ENCODE measurements at places on chromosomes 6 and 20.
A peak's percentile ranks its signal among the peaks of the same experiment; 100 is the strongest.

- DNase-seq, result no peak
Observed at GRCh38 chr20:12966468-12967085, 42.2 kb upstream of the SPTLC3 start.

GRCh38 chr6:93801101-93801847 lies 381.9 kb upstream of the EPHA7 start:
- no peak for DNase-seq

DNA sequence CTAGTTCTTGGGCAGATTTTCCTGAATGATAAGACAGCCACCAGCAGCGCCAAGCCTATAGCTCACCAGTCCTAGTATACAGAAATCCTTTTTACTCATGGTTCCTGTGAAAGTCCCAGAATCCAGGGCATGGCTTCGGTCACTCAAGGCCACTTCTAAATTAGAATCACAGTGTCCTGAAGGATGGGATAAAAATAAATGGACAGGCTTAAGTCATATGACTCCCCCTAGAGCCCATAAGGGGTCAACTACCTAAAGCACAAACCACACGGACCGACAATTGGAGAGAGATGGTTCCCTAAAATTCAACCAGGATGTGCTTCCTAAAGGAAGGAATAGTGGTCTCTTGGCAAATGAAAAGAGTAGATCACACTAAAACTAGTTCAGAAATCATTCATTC lies 404.1 kb upstream of the PLCB4 start:
- no peak for DNase-seq

DNA sequence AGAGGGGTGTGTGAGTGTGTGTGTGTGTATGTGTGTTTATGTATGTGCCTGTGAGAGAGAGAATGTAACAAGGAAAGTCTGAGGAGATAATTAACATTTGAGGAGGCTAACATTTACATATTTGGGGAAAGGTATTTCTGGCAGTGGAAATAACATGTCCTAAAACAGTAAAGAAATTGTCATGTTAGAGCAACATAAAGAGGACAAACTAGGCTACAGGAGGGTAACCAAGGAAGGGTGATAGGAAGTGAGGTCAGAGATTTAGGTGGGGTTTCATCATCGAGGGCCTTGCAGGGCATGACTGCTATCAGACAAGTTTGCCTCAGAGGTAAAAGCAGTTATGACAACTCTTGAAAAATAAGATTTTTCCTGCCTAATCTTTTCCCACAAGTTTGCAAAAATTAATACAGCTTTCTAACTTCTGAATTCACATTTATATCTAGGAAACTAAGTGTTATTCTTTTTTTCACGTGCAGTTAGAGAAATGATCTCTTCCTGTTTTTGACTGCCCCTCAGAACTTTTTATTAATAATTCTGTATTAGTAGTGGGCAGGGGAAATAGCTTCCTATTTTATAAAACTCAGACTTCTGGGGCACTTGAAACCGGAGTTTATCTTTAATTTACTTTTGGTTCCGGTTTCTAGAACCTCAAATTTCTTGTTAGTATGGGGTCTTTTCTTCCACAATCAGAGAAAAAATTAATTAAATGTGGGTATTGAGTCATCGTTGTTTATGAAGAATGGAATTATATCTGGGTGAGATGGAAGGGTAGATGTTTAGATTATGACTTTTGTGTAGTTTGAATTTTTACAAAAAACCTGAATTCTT lies 30.5 kb upstream of the RHAG start:
- no peak for DNase-seq

GRCh38 chr6:119856136-119856535 lies 506.6 kb upstream of the MAN1A1 start:
- DNase-seq, result no peak

DNA sequence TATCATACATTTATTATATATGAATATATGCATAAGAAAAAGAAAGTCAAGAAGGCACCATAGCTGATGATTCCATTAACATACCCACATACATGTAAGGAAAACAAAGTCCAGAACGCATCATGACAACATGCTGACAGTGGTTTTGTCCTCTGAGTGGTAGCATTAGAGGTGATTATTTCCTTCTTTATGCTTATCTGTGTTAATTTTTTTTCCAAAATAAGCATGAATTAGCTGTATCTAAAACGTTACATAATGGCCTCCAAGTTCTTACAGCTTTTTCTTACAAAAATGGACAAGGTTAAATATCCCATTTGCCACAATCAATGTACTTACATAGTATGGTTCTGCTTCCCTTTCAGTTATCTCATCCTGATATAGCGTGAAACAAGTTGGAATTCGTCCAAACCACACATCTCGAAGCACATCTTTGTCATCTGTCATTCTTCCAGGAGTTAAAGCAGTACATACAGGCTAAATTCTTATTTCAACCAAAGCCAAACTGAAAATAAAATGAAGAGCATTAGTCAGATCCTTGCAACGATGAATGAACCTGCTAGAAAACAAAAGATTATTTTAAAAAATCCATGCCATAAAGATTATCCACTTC lies 9.7 kb downstream of the ATG5 start:
- no peak for DNase-seq

GRCh38 chr6:134358320-134358719 lies 40.4 kb upstream of the SGK1 start:
- no peak for DNase-seq

DNA sequence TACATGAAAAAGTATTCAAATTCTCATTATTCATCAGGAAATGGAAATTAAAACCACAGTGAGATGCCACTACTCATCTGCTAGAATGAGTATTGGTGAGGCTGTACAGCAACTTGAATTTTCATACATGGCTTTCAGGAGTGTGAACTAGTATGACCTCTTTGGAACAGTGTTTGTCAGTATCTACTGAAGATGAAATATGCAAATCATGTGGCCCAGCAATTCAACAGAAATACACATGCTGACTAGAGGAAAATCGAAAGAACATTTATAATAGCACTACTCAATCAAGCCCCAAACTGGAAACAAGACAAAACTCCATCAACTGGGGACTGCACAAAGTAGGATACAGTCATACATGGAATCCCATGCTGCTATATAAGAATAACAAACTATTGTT lies 102.2 kb downstream of the DCDC2 start:
- DNase-seq, result no peak

- no peak for DNase-seq
Observed at GRCh38 chr20:24702501-24703283, 233.3 kb downstream of the SYNDIG1 start.

GRCh38 chr6:113953346-113953745 lies 17.6 kb downstream of the HDAC2 start:
- DNase-seq, result no peak

- DNase-seq, result peak; percentile 39
Observed at GRCh38 chr6:87909849-87910248, 137.8 kb upstream of the SPACA1 start.

GRCh38 chr6:121382467-121383121 lies 48.3 kb upstream of the TBC1D32 start:
- no peak for DNase-seq

DNA sequence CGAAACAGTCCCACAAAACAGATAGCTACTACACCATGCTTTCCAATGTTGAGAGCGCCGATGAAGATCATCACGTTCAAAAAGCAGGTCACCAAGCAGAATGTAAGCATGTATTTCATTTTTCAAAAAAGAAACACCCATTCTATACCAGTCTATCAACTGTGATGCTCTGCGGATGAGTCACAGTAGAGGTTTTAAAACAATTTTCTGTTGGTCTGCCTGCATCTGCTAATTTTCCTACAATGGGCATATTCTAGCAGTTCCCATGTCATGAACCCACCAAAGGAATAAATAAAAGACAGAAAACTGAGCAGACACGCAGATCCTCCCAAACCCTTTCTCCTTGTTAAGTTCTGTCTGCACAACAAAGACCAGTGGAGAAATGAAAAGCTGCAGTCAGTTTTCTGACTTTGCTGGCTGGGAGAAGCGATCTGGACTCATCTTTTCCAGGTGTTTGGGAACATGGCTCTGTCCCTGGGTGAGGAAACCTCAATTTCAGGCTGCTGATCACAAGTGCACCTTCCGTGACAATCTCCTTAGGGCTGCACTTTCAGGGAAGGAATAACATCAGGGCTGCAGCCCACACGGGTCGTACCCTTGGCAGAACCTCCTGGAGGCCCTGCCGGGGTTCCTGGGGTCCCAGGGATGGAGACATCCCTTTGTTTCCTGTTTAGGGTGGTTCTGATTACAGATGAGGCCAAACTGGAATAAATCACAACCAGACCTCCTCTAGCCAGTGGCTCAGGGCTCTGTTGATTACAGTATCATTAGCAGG lies 200.1 kb downstream of the BMP7 start:
- DNase-seq, result no peak

DNA sequence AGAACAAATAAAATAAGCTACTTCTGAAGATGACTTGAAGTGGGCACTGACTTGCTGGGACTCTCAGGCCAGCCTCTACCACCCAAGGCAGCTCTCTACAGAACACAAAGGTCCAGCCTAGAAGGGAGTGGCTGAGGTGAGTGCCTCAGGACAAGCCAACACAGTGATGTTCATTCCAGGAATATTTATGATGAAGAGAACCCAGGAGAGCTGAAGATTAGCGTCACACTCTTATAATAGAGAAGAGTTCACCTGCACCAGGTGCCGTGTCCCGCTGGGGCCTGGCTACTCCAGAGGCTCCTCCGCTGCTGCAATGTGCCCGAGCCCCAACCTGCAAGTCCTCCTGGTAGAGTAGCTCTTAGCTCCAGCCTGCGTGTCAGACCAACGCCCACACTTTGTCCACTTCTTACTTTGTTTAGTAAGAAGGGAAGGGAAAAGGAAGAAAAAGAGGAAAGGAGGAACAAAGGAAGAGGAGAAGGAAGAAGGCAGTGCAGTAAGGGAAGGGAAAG lies 182.4 kb upstream of the QKI start:
- no peak for DNase-seq

DNA sequence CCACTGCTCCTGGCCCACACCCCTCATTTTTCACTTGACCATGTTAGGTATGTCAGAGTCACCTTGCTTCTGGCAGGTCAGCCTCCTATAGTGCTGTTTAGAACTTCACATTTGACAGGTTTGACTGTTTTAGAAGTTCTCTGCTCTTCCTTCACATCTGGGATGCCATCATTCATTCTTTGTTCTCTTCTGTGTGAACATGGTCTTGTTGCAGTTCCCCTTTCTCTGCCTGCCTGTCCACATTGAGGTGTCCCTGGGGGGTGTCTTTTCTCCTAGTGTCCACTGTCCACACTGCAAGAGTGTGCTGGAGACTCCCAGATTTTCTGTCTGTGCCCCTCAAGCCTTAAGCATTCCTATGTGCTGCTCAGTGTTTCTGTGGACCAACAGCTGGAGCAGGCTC lies 89.5 kb downstream of the JARID2 start:
- DNase-seq, result no peak

GRCh38 chr6:1598886-1599285 lies 10.8 kb upstream of the FOXC1 start:
- no peak for DNase-seq

DNA sequence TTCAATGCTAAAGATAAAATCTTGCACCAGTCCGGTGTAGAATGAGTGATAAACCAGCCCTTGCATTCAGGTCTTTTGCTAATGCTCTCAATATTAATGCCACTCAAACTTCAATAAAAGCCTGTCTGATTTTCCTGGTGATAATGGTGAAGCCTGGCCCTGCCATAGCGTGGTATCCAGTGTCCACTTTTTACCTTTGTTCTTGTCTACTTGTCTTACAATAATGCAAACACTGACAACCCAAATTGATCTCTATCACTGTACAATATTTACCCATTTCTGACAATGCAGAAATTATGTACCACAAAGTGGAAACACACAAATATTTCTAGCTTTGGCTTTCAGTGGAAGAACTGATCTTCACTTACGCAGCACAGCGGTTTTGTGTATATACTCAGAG lies 189.1 kb downstream of the ZDHHC14 start:
- no peak for DNase-seq

GRCh38 chr20:19022118-19022575 lies 190.3 kb upstream of the SLC24A3 start:
- no peak for DNase-seq

DNA sequence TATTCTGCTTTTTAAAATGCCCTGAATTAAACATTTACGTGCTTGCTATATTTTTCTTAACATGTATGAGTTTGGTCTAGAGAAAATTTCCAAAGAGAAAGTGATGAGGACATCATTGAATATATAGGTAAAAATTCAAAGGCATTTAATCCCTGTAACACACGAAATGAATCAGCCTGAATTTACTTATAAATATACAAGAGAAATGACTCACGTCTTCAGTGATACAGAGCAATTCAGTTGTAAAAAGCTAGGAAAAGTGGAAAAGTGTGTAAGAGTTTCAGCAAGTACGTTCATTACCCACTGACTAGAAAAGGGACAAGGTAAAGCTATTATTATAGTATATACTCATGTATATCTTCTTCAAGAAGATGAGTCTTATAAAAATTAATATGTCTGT lies 124.8 kb downstream of the HIVEP1 start:
- DNase-seq, result no peak

GRCh38 chr20:9617940-9618339 lies 103.5 kb downstream of the LAMP5 start:
- no peak for DNase-seq

DNA sequence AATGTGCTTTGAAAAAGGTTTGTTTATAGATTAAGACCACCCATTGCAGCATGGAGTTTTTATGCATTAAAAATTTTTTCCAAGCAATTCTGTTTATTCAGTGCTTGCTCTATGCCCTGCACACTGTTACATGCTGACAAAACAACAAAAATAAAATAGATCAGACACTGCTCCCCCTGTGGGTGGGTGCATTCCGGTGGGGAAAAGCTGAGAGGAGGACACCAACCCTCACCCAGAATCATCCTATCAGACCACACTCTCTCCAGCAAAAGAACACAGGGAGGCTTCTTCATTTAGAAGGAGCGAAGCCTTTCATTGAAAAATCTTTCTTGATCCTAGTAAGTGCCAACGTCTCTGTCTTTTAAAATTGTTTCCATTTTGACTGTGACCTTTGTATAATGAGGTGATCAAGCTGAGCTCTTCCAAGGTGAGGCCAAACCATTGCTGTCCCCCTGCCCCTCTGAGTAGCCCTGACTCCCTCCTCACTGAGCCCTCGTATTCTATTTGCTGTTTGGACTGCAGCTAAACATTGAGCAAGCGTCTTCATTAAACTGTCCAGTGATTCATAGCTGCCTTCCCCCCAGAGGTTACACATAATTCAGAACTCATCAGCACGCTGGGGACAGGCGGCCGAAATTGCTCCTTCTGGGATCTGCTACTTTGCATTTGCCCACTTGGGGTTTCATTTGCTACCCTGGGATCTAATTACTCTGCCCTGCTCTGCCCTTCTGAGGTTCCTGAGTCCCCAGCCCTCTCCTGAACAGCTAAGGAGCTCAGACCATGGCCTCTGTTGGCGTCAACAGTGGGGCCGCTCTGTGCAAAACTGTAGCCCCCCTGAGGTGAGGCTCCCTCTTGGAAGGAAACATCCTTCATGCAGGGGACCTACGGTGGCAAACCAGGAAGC lies 102.4 kb downstream of the F13A1 start:
- DNase-seq, result no peak

- DNase-seq, result no peak
Observed at GRCh38 chr6:114085211-114085610, 114.3 kb upstream of the HDAC2 start.

GRCh38 chr6:134541001-134541400 lies 223.1 kb upstream of the SGK1 start:
- DNase-seq, result no peak

GRCh38 chr6:13243033-13243432 lies 85.3 kb downstream of the TBC1D7 start:
- DNase-seq, result no peak

Measured in epithelial cell of prostate (primary cell).